Smooth muscle cell of trachea (primary cell): ENCODE measurements at places on chromosomes 3 and 15. TPM values are rescaled to one million over a fixed set of nuclear protein-coding genes. Genes with fewer than 3 reads are reported as not detected.

AADACL2 gene
- total RNA-seq: not detected in 2 replicates

PPCDC gene
- 9.2 and 10.3 TPM in 2 replicates for total RNA-seq

HAPLN3 gene
- total RNA-seq: 0.87 and 5.3 TPM in 2 replicates

AGTR1 gene
- total RNA-seq: 2.3 and 3.3 TPM in 2 replicates

ESYT3 gene
- total RNA-seq: 0.17 TPM in 1 of 2 replicates, not detected in the other

SLC28A2 gene
- not detected in 2 replicates for total RNA-seq

GSK3B gene
- total RNA-seq: 33.7 and 47.3 TPM in 2 replicates

ABTB1 gene
- total RNA-seq: 13.7 and 18.0 TPM in 2 replicates

SIDT1 gene
- total RNA-seq: not detected in 2 replicates

GPR160 gene
- total RNA-seq: 0.29 and 0.33 TPM in 2 replicates

SLC2A2 gene
- not detected in 2 replicates for total RNA-seq

SLC28A1 gene
- total RNA-seq: not detected in 2 replicates

THRB gene
- total RNA-seq: 2.0 and 2.5 TPM in 2 replicates

GOLGA6L10 gene
- total RNA-seq: under 0.01 and 0.44 TPM in 2 replicates

ITGA11 gene
- total RNA-seq: 3.1 and 8.6 TPM in 2 replicates

CADM2 gene
- 0.15 and 0.17 TPM in 2 replicates for total RNA-seq

SLC15A2 gene
- total RNA-seq: under 0.01 and 0.50 TPM in 2 replicates

STX19 gene
- total RNA-seq: not detected in 2 replicates

CDAN1 gene
- total RNA-seq: 10.0 and 14.1 TPM in 2 replicates

ARPIN gene
- total RNA-seq: 12.7 and 17.9 TPM in 2 replicates

CP gene
- 0.33 TPM in 1 of 2 replicates, not detected in the other for total RNA-seq

ST3GAL6 gene
- 0.87 and 0.99 TPM in 2 replicates for total RNA-seq

ZKSCAN7 gene
- 9.0 and 11.1 TPM in 2 replicates for total RNA-seq

ZNF592 gene
- total RNA-seq: 4.7 and 6.5 TPM in 2 replicates

GXYLT2 gene
- 26.0 and 32.4 TPM in 2 replicates for total RNA-seq

NR1I2 gene
- not detected in 2 replicates for total RNA-seq

FAM43A gene
- 13.1 and 25.8 TPM in 2 replicates for total RNA-seq
